ENCODE measurements at places on chromosomes 6 and 20.
A peak's percentile ranks its signal among the peaks of the same experiment; 100 is the strongest.

DNA sequence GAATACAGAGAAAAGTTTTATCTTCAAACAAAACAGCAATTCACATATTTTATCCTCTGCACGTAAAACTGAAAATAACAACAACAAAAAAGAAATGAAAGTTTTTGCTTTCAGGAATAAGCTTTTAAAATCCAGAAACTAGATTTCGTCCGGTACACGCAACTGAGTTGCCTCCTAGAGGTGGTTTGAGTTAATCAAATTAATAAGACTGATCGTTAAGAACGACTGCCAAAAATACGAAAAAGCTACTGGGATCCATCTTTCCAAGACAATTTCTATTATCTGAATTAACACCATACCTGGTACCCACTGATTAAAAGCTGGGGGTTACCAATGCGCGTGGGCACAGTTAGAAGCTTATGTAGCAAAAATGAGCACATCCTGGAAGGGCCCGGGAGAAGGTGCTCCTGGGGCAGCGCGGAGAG, 669 bp downstream of the PDCD2 start:
- no peak for DNase-seq

- DNase-seq, result no peak
These were observed 13.0 kb upstream of the MATN4 start for GRCh38 chr20:45320948-45321595.

GRCh38 chr20:46182276-46183200, 64.4 kb downstream of the CD40 start:
- peak; percentile 79 for DNase-seq

DNA sequence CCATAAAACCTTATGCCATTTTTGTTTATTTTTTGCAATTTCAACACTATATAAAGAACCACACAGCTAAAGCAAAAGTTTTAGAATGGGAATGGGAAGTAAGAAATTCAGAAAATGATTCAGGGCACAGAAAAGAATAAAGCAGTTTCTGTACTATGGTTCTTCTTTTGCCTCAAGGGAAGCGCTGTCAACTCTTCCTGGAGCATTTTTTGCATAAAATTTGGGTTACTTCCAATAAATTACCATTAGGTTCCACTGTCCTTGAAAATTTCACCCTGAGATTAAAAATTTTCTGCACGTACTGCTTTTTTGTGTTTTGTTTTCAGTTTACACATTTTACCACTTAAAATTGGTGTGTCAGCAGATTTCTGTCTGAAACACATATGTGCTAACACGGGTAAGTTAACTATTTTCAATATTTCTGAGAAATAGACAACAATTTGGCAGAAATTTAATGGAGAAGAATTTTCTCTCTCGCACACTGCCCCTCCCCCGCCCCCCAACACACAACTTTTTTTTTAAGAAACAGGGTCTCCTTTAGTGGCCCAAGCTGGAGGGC, 79.6 kb downstream of the ADAT2 start:
- DNase-seq, result no peak

DNA sequence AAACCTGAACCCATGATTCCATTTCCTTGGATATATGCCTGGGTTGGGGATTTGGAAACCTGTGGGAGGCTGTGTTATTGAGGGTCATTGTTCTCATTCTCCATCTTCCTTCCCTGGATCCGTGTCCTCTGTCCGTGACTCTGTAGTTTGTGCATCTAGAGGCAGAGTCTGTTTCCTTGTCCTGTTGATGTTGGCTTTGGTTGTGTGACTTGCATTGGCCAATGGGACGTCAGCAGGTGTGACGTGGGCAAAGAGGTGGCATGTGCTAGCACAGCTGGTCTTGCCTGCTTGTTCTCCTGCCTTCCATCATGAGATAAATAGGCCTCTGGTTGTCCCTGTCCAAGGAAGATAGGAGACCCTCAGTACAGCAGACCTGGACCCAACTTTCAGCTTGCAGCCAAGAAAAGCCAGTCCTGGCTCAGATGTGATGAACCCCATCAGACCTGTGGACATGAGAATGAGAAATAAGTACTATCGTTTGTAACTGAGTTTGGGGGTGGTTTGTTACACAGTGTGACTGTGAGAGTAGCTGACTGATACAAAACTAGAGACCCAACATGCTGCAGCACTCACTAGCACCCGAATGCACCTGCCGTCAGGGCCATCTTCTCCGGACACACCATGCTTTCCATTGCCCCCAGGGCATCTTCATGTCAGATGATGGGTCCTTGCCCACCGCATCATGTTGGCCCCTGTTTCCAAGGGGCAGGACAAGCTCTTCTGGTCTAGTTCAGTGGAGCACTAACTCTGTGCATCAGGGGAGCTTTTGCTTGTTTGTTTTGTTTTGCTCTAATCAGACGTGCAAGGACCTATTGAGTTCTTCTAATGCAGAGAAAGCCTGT, 195.3 kb upstream of the SULF2 start:
- no peak for DNase-seq

DNA sequence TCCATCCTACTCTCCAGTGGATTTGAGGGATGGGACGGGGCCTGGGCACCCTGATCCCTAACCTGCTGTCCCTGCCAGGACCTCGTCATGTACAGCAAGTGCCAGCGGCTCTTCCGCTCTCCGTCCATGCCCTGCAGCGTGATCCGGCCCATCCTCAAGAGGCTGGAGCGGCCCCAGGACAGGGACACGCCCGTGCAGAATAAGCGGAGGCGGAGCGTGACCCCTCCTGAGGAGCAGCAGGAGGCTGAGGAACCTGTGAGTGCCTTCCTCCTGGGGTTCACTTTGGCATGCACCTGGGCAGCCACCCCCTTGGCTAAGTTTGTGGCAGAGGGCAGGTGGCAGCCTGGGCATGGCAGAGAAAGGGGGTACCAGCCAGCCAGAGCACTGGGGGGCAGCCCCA, 5.7 kb downstream of the CDC25B start:
- no peak for DNase-seq

DNA sequence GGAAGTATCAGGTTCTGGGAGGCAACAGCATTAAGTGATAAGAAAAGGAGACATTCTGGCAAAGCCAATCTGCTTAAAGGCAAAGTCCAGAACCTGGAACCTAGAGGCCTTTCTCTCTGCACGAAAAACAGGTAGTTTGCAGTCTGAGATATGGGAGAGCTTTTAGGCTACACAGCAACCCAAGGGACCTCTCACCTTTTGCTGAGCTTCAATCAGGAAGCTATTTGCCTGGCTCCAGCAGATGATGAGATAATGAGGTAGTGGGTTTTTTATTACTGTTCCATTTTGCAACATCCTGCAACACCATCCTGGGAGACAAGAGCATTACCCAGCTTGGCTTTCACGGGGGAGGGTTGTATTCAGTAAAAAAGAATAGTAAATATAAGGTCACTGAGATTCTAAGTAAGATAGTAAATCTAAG, 143.1 kb downstream of the ADGRG6 start:
- DNase-seq, result no peak

GRCh38 chr6:167532410-167533288, 207.8 kb downstream of the TTLL2 start:
- DNase-seq, result no peak

DNA sequence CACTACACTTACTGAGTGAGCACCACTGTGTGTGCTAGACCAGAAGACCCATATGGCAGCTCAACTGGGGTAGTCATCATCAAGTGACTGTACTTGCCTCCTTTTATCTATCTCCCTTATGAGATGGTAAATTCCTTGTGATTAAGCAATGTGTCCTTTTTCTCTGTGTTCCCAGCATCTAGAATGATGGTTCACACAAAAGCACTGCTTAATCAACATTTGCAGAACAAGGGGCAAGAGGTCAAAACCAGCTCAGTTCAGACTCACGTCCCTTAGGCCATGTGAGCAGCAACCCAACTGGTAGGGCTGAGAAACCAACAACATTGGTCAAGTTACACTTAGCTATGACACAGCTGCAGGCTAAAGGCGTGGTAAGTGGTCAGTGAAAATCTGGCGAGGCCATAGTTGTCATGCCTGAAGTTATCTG, 10.0 kb downstream of the TRAM2 start:
- DNase-seq, result no peak

DNA sequence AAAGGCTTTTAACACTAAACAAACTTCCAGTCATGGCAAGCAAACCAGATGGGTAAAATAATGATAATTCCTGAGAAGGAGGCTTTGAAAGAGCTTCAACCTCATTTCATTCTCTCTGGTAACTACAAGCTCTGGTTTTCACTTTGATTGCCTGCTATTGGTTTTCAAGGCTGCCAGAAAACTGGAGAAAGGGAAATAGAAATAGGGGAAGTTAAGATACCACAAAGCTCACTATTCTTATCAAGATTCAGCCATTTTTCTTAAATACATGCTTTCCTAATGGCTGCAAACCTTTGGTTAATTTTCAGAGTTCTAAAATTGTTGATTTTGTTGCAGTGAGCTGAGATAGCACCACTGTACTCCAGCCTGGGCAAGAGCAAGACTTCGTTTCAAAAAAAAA, 42.5 kb upstream of the NELFCD start:
- no peak for DNase-seq

GRCh38 chr6:26743941-26744699, 84.6 kb upstream of the ZNF322 start:
- DNase-seq, result no peak

GRCh38 chr6:144758602-144759001, 473.5 kb downstream of the UTRN start:
- DNase-seq, result no peak

DNA sequence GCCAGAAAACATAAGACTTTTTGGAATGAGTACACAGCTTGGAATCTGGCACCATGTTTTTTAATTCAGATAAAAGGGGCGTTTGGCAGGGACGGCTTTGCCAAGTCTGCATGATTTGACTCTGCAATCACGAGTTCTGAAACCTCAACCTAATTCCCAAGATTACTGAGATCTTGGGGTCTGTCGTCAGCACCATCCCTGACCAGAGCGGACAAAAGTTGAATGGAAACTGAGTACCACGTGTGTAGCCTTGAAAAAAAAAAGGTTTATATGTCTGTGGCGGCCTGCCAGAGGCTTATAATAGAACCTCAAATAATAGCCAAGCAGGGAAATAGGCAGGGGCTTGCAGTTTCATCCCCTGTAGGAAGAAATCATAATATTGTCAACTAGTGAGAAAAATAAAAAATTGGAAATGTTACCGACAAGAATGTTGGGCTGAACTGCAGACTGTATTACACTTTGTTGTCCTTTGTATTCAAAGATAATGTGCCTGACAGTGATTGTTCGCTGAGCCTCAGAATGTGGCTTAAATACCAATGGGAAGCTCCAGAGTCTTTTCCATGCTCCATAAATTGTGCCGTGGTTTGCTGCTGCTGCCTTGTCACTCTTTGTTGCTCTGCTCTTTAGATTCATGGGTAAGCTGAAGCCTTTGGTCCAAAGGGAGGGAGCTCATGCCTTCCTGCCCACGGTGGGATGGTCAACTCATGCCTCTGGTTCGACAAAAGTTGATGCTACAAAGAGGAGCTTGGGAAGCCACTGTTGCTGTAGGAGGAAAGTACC, 118.8 kb upstream of the ARID1B start:
- DNase-seq, result no peak

- DNase-seq, result no peak
These were observed 10.5 kb downstream of the GNAS-AS1 start for GRCh38 chr20:58839991-58840747.

DNA sequence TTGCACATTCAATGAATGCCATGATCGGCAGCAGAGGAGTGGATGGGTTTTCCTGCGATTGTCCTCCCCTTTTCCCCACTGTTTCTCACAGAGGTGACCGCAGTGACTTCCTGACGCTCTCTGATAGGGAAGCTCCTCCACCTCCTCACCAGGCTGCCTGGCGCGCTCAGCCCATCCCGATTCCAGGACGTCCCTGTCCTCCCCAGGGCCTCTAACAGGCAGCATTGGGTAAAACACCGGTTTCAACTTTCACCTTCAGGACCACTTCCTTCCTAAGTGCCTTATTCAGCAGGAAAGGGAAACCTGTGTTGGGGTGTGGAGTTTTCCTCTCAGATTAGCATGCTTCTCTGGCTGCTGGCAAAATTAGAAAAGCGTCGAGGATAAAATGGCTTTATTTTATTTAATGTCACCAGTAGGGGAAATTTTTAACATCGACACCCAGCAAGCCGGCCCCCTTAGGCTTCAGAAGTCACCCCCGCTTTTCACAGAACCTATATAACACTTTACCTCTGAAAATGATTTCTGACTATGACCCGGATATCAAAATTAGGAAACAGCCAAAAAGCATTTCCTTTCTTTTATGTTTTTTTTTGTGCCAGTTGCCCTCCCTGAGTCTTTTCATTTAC, 570.4 kb upstream of the GJE1 start:
- DNase-seq, result no peak

GRCh38 chr6:149094156-149094555, 223.4 kb upstream of the TAB2 start:
- no peak for DNase-seq

DNA sequence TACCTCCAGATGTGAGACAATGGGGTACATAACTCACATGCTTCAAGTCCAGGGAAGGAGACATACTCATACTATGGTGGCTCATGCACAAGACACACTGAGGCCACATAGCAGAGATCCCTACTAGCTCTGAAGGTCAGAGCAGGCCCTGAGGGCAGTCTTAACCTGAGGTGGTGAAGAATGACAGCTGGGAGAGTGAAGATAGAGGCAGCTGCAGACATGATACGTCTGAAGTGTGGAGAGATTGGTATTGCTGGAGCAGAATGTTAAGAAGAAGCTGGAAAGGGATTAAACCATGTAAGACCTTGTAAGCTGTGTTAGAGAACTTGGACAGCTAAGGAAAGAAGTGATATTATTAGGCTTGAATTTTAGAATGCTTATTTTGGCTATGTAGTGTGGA, 32.9 kb downstream of the PGM3 start:
- DNase-seq, result no peak

- DNase-seq, result no peak
These were observed 232.4 kb downstream of the SAMD5 start for GRCh38 chr6:147740916-147741315.

GRCh38 chr6:89792881-89793280, 26.7 kb downstream of the MDN1 start:
- no peak for DNase-seq

DNA sequence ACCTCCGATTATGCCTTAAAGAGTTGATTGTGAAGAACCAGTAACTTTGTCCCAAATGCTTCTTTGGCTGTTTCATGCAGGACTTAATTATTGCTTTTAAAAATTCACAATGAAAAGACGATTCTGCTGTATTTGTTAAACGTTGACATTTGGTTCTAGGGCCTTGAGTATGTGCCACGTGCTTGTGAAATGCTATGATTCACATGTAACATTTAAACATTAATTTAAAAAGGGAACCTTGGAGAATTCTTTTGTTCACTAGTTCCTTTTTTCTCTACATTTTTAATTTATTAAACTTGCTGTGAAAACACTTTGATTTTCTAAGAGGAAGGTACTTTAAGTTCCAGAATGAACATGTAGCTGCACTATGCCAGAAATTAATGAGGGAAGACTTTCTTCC, 9.5 kb downstream of the GZF1 start:
- no peak for DNase-seq

DNA sequence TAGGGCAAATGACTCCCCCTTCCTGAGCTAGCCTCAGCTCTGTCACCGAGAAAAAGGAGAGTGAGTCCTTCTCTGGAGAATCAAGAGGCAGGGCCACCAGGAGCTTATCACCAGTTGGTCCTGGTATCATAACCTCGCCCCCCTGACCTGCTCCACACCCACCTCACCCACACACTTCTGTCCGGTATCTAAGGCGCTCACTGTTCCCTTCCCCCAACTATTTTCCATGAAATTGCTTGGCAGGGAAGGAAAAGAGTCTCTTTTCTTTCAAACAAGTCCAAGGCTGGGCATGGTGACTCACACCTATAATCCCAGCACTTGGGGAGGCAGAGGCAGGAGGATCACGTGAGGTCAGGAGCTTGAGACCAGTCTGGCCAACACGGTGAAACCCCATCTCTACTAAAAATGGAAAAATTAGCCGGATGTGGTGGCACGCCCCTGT, 77.6 kb downstream of the ZMYND8 start:
- DNase-seq, result no peak

Data from NCI-H446 (cell line).